ENCODE measurements at places on chromosomes 16 and 17.

- no peak for DNase-seq
These were observed at the start of gene FN3K for GRCh38 chr17:82734987-82735866. TSS of gene FN3K (plus strand) at chr17:82735615. CDS start at chr17:82735637, 22 bp downstream.

- DNase-seq: no peak
These were observed 18.3 kb downstream of the IL4R start for GRCh38 chr16:27332105-27332504.

DNA sequence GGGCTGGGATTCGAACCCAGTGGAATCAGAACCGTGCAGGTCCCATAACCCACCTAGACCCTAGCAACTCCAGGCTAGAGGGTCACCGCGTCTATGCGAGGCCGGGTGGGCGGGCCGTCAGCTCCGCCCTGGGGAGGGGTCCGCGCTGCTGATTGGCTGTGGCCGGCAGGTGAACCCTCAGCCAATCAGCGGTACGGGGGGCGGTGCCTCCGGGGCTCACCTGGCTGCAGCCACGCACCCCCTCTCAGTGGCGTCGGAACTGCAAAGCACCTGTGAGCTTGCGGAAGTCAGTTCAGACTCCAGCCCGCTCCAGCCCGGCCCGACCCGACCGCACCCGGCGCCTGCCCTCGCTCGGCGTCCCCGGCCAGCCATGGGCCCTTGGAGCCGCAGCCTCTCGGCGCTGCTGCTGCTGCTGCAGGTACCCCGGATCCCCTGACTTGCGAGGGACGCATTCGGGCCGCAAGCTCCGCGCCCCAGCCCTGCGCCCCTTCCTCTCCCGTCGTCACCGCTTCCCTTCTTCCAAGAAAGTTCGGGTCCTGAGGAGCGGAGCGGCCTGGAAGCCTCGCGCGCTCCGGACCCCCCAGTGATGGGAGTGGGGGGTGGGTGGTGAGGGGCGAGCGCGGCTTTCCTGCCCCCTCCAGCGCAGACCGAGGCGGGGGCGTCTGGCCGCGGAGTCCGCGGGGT is at the start of gene CDH1:
TSS of gene CDH1 (plus strand) at position 247 of the 684 bp plus-strand sequence. CDS start at position 371, 124 bp downstream.
- no peak for DNase-seq

DNA sequence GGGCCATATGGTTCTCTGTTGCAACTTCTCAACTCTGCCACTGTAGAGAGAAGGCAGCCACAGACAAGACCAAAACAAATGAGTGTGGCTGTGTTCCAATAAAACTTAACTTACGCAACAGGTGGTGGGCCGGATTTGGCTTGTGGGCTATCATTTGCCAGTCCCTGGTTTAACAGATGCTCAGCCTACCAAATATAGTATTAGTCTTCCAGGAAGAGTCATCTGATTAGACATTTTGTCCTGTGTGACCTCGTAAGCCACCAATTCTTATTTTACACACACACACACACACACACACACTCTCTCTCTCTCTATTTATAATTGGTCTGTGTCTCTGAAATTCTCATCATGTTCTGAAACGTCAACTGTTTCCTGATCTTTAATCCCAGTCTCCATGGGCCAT is 245.9 kb downstream of the XYLT1 start:
- no peak for DNase-seq

DNA sequence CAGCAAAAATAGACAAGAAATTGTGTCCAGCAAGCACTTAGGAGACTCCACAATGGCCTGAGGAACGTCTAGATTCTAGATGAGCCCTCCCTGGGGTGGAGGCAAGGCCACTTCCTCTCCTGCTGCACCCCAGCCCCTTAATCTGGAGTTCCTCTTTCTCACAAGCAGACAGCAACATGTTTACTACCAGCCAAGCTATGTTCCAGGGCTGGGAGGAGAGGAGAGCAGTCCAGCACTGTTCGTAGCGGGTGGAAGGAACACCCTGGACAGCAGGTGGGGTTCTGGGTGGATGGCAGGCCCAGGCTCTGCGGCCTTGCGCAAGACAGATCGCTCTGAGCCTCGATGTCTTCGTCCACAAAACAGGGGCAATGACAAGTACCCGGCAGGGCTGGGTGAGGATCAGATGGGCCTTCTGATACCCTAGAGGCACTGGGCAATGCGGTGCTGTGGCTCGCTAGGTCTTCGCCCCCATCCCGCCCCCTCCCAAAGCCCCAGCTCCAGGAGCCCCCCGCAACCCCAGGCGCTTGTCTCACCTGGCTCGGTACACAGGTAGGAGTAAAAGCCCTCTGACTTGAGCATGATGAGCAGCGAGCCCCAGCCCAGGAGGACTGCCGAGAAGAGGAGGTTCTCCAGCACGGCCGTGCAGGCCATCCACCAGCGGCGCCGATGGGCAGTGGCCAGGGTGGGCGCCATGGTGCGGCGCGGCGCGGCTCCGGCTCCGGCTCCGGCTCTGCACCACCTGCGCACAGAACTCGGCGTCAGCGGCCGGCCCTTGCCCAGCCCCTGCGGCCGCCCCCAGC is 1.3 kb downstream of the SLC43A2 start:
- no peak for DNase-seq

GRCh38 chr16:12406926-12407690 is 396.6 kb downstream of the CPPED1 start:
- DNase-seq: no peak

DNA sequence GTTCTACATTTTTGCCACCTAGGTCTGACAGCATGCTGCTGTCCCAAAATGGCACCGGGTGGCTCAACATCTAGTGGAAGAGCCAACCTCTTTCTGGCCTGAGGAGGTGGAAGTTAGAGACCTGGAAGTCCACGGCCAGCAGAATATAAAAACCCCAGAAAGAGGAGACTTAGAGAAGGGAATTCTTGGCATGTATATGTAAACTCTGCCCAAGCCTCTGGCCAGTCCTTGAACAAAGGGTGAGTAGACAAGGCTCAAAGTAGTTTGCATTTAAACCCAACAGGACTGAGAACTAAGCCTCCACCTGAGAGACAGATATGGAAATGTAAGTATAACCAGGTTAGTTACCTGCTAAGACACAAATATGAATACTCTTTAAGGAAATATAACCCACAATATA is 210.3 kb downstream of the GRIN2A start:
- DNase-seq: no peak

DNA sequence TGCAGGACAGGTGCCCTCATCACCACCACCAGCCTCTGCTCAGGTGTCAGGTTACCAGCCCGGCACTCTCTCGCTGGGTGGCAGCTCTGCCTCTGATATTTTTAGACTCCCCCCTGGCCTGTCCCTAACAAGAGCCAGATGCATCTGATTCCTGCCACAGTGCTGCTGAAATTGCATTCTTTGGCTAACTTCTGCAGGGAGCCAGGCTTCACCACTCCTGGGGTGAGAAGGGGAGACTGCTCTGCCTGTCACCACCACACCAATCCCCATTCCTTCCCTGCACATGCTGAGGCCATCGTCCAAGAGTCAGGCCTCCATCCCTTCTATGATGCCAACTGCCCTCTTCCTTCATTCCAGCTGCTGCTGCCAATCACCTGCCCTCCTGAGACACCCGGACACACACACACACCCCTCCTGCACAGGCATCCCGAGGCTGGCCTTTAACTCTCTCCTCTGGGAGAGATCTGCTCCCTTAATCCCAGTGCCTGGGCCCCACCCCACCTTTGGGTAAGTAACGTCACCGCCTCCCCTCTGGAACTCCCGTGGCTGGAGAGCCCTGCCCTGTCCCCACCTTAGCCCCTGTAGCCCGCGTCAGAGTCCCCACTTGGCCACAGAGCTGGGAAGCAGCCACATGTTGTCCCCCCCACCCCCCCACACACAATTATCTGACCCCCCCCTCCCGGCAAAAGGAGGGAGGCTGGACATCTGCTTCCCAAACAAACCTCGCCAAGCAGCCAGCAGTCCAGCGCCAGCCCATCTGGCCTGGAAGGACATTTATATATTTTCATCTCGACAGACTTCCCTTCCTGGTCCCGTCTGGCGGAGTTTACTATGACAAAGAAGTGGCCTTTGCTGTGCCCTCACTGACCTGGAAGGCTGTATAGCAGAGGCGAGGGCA is 2.8 kb downstream of the EMP2 start:
- DNase-seq: no peak

- no peak for DNase-seq
These were observed 119.0 kb upstream of the LHX1 start for GRCh38 chr17:36818134-36818825.

DNA sequence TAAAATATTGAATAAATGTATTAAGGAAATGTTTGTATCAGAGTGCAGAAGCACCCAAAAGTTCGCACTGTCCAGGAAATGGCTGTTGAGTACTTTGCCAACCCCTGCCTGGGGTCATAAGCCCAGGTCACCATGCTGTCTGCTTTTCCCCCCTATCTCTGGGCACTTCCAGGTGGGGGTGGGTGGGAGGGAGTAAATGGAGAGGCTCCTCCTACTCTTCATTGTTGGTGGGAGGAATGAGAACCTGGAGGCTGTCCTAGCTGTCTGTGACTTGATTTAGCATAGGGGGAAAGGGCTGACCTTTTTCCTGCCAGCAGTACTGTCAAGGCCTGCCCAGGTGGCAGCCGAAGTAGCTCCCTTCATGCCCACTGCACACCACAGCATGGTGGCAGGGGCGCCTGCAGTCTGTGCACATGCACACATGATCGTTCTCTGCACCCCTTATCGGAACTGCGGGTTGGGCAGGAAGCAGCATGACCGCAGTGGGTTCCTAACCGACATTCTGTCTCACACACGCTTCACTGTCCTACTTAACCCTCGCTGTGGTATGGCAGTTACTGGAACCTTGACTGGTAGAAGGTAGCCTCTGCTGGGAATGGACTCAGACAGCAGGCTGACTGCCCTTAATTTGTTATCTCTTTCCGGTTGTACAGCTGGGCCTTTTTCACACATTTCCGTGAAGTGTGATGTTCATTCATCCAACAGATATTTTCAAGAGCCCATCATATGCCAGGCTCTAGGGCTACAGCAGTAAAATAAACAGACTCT is 41.5 kb downstream of the LDHD start:
- peak; percentile 65 for DNase-seq

DNA sequence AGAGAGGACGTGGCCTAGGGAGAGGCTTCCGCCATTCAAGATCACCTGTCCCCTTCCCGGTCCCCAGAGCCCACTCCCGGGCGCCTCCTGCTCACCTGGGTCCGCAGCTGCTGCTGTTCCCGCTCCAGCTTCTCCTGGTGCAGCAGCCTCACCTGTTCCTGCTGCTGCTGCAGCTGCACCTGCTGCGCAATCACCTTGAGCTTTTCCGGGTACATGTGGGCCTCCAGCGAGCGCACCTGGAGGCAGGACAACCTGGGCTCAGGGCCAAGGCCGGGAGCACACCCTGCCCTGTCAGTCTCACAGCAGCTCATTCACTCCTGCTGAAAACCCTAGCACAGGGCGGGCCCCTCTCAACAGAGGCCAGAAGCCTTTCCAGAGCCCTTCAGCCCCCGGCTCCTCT is 12.5 kb downstream of the TFAP4 start:
- no peak for DNase-seq

- DNase-seq: no peak
These were observed at the start of gene PIPOX for GRCh38 chr17:29042679-29043538. TSS of gene PIPOX (plus strand) at chr17:29043141. CDS start at chr17:29043226, 85 bp downstream.

- no peak for DNase-seq
These were observed 151.5 kb downstream of the KCNJ2 start for GRCh38 chr17:70320673-70321345.

GRCh38 chr16:24834459-24835335 is 11.1 kb upstream of the SLC5A11 start:
- DNase-seq: no peak

DNA sequence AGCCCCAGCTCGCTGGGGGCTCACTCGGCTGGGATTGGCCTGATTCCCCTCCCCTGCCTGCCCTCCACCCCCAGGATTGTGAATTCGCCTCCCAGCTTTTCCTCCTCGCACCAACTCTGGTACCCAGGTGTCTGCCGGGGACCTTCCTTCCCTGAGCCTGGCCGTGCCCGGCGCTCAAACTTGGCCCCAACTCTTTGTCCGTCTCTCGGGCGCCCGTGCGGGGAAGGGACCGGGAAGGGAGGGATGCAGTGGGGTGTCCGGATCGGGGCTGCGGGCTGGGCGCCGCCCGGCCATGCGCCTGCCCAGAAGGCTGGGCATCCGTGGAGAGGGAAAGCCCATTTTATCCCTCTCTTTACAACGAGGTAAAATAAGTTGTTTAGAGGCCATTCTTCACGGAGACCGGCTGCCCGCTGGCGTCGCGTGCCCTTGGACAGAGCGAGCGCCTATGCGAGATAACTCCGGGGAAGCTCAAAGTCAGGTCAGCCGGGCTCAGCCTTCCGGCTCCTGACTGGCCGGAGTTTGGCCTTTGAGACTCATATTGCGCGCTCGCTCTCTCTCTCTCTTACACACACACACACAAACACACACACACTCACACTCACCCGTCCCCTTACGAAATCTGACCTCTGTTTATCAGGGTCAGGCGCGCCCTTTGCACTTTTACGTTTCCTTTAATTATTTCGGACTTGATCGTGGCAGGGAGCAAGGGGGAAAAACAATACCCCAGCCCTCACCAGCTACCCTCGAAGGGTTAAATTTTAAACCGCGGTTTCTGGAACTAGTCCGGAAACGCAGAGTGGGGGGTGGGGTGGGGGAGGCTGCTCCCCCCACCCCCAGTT is 774 bp upstream of the MAF start:
- DNase-seq: peak; percentile 22

DNA sequence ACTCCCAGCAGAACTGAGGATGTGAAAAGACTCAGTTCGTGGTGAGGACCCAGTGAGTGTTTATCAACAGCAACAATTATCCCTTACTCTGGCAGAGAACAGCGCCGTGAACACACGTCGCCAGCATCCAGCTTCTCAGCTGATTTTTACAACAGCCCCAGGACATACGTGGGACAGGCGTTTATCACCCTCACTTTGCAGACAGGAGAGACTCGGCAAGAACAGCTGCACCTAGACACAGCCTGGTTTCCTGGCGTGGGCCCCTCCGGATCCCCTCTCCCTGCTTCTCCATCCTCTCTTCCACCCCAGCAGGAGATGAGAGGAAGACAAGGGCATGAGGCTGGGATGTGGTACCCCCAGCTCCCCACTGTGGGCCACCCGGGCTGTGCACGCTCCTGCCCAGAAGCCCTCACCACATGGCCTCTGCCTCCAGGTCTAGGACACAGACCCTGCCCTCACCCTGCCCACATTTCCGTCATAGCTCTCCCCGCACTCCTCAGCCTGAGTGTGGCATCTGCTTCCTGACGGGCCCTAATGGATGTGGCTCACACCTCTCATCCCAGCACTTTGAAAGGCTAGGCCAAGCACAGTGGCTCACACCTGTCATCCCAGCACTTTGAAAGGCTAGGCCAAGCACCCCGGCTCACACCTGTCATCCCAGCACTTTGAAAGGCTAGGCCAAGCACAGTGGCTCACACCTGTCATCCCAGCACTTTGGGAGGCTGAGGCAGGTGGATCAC is 17.5 kb downstream of the ABR start:
- DNase-seq: no peak

DNA sequence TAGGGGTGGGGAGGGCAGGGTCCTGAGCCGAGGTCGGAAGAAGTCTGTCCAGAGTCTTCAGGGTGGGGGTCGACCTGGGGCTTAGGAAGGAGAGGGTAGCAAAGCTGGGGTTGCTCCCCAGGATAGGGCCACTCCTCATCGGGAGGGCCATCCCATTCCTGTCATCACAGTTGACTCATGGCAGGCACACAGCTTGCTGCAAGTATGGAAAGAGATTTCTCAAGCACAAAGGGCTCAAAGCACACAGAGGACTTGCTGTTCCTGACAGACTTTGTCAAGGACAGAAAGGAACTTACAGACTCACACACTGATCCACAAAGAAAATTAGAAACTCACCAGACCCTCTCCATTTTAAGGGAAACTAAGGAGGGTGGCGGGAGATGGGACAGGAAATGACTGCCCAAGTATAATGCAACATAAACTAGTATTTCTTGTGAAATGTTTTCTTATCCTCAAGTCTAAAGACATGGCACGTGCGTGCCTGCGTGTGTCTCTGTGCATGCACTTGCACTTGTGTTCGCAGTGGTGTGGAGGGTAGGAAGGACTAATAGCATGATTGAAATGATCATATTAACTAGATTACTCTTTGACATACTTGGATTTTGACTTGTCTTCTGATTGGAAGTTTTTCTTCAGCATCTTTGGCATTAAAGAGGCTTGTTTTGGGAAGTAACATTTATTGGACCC is 2.4 kb downstream of the AOC2 start:
- DNase-seq: no peak

Measured in activated T-helper 1 cell treated with Interleukin-2 at 50 U/mL for 16 hours (primary cell).